ENCODE measurements at places on chromosomes 13 and 19.
A peak's percentile ranks its signal among the peaks of the same experiment; 100 is the strongest.

- DNase-seq: no peak
These were observed 1030.0 kb upstream of the PRR20A start for GRCh38 chr13:56110751-56111150.

GRCh38 chr13:49530457-49530856 is 34.7 kb downstream of the PHF11 start:
- peak; percentile 68 for DNase-seq

DNA sequence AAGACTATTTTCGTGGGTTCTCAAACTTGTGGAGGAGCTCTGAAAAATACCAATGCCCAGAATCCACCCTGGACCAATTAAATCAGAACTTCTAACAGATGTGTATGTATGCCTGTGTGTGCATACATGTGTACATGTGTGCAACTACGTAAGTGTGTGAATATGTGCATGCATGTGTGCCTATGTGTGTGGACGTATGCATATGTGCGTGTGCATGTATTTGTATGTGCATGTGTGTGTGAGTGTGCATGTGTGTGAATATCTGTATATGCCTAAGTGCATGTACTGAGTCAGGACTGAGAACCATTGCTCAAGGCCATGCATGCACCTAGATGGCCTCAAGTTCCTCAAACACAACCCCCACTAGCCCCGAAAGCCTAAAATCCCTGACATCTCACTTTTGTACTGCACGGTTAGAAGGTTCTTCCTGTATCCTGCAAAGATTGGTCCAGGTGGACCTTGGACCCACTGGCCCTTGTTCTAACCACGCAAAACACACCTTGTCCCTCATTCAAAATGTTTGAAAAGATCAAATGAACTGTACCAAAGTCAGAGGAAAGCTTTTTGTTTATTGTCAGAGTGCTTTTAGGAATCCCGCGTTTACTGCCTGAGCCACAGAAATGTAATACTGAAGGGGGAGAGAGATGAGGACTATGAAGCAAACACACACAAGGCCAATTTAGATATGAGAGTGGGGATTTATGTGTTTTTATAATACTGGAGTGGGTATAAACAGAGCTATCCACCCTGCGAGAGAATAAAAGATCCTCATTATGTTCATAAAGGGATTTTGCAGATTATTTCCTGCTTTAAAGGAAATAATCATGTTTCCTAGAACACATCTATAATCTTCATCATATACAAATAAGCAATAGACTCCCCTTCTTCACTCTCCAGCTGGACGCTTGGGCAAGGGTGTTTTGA is 39.1 kb downstream of the LATS2 start:
- no peak for DNase-seq

DNA sequence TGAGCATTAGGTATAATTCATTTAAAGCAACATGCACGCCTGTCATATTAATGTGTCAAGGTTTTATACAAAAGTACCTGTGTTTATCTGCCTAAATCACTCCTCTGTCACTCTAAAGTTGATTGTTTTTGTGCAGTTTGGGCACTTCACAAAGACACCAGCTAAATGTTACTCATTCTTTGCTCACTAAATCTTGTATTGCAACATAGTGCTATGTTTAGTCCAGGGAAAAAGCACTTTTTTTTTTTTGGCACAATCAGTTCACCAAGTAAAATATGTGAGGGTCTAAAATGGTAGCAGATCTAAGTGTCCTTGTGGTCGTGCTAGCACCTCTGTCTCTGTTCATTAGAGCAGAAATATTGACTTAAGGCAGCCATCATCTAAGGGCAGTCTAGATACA is 2526.7 kb upstream of the PCDH20 start:
- DNase-seq: no peak

DNA sequence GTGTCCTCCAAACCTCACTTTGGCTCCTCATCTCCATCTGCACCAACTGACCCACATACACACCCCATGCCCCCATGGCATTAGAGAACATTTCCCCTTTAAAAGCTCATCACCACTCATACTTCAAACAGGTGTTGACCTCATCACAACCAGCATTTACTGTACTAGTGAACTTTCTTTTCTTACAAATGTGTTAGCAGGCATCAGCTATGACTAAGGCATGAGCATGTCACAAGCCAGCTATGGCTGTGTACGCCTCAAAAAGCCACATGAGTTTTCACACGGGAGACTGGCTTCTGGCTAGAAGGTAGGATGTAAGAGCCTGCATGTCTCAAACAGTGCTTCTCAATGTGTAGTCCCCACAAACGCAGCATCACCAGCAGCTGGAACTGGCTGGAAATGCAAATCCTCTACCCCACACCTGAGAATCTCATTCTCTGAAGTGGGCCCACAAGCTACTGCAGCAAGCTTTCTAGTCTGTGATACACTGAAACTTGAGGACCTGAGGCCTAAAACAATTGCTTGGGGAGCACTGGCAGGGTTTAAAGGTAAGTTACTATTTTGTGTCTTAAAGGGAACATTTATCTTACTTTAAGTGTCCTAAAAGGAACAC is 66.8 kb downstream of the TUBGCP3 start:
- DNase-seq: no peak

Data from CMK (cell line).